ENCODE measurements at places on chromosomes 3 and 15.

DNA sequence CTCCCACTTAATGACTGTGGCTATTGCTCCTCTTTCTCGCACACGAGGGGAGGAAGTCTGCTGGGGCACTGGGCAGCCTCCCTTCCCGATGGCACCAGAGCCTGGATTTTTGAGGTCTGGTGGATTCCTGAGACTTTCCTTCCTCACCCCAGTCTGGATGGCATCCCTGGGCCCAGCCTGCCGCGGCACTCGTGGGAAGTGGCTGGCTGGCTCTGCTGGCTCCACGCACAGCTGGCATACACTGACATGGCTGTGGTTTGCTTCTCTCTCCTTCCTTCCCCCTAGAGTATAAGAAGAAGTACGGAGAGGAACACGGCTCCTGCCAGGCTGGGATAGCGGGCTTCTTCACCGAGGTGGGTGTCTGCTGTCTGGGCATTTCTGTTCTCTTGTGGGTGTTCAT, 319.8 kb upstream of the LRRFIP2 start:
- DNase-seq, result no peak

DNA sequence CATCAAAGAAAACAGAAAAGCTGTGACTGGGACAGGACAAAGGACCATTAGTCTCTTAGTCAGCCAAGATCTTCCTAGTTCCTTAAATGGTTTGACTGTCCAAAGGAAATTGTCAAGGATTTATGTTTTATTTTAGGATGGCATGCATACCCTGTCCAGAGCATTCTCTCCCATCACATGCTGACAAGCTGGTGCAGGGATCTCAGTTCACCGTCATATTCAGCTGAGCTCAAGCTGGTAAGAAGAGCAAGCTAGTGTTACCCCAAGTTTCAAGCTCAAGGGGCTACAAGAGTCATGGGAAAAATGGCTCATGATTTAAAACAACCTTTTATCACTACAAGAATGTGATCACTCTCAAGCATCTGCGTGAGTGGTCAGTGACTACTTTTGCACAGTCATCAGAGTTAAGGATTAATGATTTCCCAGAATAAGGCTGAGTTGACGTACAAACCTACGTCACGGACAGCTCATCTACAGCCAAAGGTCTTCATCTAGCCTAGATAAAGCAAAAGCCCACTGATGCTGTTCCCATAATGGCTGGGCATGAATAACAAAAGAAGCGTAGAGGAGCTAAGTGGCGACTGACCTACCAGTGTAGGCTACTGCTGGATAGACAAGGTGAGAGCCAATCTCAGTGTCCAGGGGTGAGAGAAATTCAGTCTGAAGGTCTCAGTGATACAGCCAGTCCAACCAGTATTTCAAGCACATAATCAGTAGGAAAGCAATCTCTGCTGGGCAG, 157.5 kb downstream of the GABRB3 start:
- no peak for DNase-seq

- no peak for DNase-seq
Observed at GRCh38 chr3:101193957-101194356, 126.4 kb downstream of the IMPG2 start.

- DNase-seq, result no peak
Observed at GRCh38 chr15:101085311-101085700, 166.1 kb downstream of the LRRK1 start.

DNA sequence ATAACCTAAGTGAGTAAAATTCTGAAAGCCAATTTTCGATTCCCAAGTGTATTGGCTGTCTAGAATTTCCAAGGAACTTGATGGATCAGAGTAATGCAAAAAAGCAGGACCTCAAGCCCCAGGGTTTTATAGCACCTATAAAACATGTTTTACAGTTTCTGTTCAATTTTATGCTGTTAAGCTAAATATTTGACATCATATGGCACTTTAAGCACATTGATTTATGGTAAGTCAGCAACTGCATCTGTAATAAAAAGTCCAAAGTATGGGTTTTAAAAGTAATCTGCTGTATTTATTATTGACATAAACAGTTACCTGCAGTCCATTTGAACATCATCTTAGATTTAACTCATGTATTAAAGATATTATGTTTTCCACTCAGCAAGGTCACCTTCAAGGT, 20.0 kb upstream of the MFSD1 start:
- no peak for DNase-seq

GRCh38 chr3:36364260-36364659, 16.0 kb upstream of the STAC start:
- no peak for DNase-seq

- no peak for DNase-seq
Observed at GRCh38 chr3:108011616-108012015, 79.2 kb downstream of the CD47 start.

DNA sequence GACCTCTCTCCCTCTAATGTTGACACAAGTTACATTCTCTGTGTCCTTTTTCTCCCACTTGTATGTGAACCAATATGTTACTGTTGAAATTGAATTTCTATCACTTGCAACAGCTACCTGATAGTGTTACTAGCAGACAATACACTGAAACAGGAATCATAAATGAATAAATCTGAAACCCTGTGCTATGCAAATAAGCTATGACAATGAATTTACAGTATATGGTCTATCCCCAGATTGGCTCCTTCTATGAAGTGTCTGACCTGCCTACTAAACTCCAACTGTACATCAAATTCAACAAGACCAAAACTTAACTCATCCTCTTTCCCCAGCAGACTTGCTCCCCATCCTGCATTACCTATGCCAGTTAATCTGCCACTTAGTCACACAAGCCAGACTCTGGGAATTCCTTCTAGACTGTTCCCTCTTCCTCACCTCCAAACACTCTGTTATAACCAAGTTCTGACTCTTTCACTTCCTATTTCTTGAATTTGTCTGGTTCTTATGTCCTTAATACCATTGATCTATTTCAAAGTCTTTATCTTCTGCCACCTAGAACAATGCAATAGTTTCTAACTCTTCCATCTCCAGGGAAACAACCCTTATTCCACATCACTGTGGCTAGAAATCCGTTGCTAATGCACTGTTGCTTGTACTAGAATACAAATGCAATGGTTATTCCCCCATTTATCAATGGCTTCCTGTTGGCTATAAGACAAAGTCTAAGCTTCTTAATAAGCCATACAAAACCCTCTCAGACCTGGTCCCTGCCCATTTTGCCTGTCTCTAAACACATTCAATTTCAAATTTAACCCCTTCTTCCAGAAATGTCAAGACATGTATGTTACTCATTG, 13.4 kb upstream of the ZNF639 start:
- no peak for DNase-seq

DNA sequence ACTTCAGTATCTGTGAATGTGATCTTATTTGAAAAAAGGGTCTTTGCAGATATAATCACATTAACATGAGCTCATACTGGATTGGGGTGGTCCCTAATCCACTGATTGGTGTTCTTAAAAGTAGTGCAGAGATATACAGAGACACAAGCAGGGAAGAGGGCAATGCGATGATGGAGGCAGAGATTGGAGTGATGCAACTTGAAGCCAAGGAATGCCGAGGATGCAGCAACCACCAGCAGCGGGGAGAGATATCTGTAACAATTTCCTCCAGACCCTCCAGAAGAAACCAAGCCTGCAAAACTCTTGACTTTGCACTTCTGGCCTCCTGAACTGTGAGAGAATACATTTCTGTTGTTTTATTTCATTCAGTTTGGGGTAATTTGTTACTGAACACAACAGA, 171.0 kb upstream of the MBNL1 start:
- no peak for DNase-seq

DNA sequence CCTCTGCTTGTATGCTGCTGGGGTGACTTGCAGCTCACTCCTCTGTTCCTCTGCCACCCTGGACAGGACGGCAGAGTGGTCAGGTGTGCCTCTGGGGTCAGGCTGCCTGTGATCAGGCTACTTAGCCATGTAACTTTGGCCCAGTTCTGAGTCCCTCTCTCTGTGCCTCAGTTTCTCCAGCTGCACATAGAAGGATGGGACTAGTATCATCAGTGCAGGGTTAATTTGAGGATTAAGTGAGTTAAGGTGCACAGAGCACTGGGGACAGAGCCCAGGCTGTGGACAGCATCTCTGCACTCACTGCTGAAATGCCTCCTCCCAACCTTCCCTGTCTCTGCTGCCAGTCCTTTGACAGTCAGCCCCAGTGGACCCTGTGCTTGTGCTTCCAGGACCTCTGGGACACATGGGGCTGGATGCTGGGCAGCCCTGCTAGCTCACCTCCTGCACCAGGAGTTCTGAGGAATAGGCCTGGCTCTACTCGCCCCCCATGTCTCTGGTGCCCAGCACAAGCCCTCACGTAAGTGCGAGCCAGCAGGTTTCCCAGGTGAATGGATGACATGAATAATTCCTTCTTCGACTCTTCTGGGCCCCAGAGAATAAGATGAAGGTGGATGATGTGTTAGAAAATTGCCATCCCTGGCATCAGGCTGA, 19.3 kb upstream of the PRR23E start:
- no peak for DNase-seq

- no peak for DNase-seq
Observed at GRCh38 chr3:86245360-86245759, 745.6 kb downstream of the VGLL3 start.

- no peak for DNase-seq
Observed at GRCh38 chr15:66169023-66169422, 84.5 kb downstream of the MEGF11 start.

DNA sequence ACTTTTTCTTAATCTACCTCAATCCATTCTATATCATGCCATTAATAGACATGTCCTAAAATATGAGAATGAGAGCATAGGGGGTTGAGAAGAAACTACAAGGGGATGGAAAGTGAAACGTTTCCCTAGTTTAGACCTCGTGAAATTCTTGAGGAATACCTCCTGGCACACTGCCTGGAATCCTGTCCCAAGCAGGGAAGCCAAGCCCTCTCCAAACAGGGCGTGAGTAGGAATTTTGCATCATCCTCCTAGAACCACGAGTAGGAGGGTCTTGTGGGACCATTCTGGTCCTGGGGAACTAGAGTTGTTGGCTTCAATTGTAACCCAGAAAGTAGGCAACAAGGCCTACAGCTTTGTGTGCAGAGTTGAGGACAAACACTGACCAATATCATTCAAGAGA, 19.6 kb upstream of the C3orf80 start:
- no peak for DNase-seq

DNA sequence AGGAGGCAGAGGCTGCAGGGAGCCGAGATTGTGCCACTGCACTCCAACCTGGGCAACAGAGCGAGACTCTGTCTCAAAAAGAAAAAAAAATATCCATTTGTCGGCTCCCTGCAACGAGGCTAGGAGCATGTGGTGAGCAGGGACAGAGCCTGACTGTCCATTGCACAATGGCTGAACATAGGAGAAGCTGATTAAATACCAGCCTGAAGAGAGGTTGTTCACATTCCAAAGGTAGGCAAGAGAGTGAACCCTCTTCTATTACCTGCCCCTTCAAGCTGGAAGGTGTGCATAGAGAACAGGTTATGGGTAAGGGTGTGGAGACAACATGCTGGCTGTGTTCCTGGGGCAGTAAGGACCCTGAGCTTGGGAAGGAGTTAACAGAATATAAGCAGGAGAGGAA, 78.7 kb downstream of the DAPK2 start:
- no peak for DNase-seq

DNA sequence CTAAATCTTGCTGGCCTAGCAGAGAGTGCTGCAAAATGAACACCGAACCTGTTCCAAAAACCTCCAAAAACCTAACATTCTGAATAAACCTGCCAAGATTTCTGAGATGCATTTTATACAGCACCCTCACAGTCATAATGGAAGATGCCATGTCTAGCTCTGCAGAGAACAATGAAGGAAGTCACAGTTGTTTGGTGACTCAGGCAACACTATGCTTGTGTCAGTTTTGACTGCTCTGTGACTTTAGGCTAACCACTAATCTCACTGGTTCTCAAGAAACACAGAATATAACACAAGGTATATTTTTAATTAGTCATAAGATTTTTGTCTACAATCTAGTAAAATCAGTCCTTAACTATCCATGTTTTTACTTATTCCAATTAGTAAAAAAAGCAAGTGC, 606.6 kb downstream of the TBL1XR1 start:
- no peak for DNase-seq

DNA sequence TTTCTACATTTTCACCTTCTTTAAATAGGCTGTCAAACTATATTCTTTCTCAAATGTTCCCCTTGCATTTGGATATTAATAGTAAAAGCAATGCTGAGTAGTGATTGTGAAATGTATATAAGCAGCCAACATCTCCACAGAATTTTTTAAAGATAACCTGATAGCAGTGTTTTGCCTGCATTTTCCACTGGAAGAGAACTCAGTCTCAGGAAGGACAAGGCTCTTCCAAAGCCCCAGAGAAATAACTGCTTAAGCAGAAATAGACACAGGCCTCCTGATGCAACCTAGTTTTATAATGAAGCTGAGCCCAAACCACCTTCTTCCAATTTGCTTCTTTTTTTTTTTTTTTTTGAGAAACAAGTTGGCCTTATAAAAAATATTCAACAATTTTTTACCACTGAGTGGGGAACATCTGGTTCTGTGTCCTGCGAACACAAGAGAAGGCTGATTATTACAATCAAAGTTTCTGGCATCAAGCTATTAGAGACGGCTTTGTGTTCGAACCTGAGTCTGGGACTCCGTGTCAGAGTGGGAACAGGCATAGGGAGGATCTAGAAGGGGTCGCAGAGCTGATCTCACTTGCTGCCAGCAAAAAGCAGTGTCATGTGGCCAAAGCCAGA, 332.5 kb upstream of the TBL1XR1 start:
- no peak for DNase-seq

DNA sequence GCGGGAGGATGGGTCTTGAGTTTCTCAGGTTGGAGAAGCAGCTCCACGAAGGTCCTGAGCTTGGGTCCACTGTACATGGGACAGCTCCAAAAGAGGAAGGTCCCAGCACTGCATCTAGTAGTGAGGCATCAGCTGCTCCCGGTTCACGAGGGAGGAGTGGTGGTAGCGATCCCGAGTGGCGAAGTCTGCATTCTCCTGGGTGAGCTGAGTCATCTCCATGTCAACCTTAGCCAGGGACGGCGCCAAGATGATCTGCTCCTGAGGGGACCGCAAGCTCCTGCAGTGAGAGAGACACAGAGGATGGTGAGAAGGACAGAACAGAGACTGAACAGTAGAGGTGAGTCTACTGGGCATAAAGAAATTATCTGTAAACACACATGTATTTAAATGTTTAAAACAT, 28.0 kb upstream of the HEG1 start:
- no peak for DNase-seq

- no peak for DNase-seq
Observed at GRCh38 chr15:69782809-69783208, 314.9 kb downstream of the TLE3 start.

DNA sequence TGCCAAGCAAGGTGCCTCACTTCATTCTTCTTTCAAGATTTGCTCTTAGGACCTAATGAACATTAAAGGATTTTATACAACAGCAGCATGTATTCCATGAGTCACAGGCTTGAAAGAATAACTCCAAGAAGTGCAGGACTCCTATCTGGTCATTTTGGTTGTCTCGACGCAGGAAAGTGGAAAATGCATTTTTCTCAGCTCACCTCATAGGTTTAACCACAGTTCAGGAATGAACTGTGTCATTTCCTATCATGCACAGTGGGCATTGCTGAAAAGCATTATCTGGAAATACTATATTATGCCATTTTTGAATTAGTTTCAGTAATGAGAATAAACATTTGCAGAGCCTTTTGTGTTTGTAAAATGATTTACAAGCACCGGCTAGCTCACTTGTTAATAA, 98.7 kb upstream of the BFSP2 start:
- peak; percentile 69 for DNase-seq

- no peak for DNase-seq
Observed at GRCh38 chr3:143450632-143451031, 331.1 kb downstream of the CHST2 start.

Data from AG04450 (cell line).